Left ventricle myocardium inferior (tissue), 1 donor: ENCODE measurements at places on chromosomes 3 and 15. TPM values are rescaled to one million over a fixed set of nuclear protein-coding genes. Genes with fewer than 3 reads are reported as not detected.

Gene DUOXA2
- total RNA-seq: not detected

Gene FRMD5
- total RNA-seq: 62.4 TPM

Gene ERC2
- total RNA-seq: 0.99 TPM

Gene LRIG1
- total RNA-seq: 137 TPM

Gene ROPN1
- not detected for total RNA-seq

Gene GOLGA6D
- not detected for total RNA-seq

Gene PCOLCE2
- 74.3 TPM for total RNA-seq

DNA sequence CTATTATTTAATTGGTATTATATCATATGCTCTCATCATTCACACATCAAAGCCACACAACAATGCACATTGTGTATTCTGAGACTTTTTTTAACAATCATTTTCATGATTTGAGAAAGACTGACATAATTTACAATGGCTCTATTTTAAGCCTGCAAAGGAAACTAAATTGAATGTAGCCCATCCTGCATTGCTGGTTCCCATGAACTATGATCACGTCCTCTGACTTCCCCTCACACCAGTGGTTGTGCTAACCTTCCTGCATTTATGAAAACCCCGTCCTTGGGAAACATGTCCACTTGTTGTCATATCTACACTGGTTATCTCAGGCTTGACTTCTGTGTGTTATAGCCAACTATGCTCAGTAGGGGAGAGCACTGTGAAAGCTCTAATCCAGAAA, 546.2 kb downstream of the MECOM start:
- H3K27ac ChIP-seq: peak overlapping the region; percentile 74
- peaks cover 36% of the 10 kb centered on the region for H3K4me1 ChIP-seq
- H3K4me3 ChIP-seq: no peak overlapping the region
- DNase-seq: no peak
- peaks cover 15% of the 10 kb centered on the region for H3K36me3 ChIP-seq
- H3K27me3 ChIP-seq: no peaks in the 10 kb centered on the region

- H3K27ac ChIP-seq: peak overlapping the region; percentile 91
- DNase-seq: no peak
- no peak overlapping the region for H3K4me3 ChIP-seq
- no peaks in the 10 kb centered on the region for H3K27me3 ChIP-seq
- H3K4me1 ChIP-seq: peaks cover 54% of the 10 kb centered on the region
Observed at GRCh38 chr3:177356113-177356512, 158.8 kb upstream of the TBL1XR1 start.

GRCh38 chr3:20645340-20645739, 459.3 kb upstream of the SGO1 start:
- H3K4me3 ChIP-seq: no peak overlapping the region
- no peaks in the 10 kb centered on the region for H3K36me3 ChIP-seq
- no peaks in the 10 kb centered on the region for H3K27me3 ChIP-seq
- no peak overlapping the region for H3K27ac ChIP-seq

DNA sequence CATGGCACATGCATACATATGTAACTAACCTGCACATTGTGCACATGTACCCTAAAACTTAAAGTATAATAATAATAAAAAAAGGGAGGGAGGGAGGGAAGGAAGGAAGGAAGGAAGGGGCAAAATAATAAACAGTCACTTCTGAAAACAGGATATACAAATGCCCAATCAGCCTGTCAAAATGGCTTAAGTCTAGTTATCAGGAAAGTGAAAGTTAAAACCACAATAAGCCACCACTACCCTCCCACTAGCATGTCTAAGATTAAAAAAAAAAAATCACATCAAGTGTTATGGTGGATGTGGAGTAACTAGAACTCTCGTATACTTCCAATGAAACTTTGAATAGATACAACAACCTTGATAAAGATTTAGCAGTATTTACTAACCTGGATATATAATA, 145.6 kb upstream of the GMNC start:
- no peak overlapping the region for H3K4me3 ChIP-seq
- H3K27me3 ChIP-seq: no peaks in the 10 kb centered on the region
- H3K4me1 ChIP-seq: no peaks in the 10 kb centered on the region
- H3K27ac ChIP-seq: no peak overlapping the region
- no peak for DNase-seq

DNA sequence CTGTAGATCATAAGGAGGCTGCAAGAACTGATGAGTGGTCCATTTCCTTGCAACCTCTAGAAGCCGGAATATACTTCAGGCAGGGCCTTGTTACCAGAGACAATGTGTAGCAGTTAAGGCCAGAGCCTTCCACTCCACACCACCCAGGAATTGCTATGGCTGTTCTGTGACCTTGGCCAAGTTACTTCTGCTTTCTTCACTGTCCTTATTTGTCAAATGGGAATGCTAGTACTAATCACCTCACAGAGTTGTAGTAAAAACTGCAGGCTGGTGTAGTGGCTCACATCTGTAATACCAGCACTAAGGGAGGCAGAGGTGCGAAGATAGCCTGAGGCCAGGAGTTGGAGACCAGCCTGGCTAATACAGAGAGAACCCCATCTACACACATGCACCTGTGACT, 28.7 kb upstream of the RPN1 start:
- H3K4me3 ChIP-seq: no peak overlapping the region
- H3K27me3 ChIP-seq: no peaks in the 10 kb centered on the region
- H3K36me3 ChIP-seq: no peaks in the 10 kb centered on the region
- DNase-seq: no peak

DNA sequence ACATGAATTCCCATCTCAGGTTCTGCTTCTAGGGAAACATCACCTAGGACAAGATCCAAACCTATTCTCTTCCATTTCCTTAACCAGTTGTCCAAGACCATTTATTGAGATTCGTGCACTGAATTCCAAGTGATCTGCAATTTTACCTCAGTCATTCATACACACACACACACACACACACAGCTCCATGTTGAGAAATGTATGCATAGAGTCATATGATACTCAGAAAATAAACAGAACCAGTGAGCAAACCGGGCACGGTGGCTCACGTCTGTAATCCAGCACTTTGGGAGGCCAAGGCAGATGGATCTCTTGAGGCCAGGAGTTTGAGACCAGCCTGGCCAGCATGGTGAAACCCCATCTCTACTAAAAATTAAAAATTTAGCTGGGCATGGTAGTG, 6.1 kb upstream of the KPNA1 start:
- DNase-seq: no peak
- no peak overlapping the region for H3K4me3 ChIP-seq
- no peak overlapping the region for H3K27ac ChIP-seq
- no peaks in the 10 kb centered on the region for H3K4me1 ChIP-seq
- no peaks in the 10 kb centered on the region for H3K27me3 ChIP-seq

GRCh38 chr3:187922704-187923416, 177.6 kb upstream of the BCL6 start:
- no peak for DNase-seq
- no peaks in the 10 kb centered on the region for H3K4me1 ChIP-seq
- no peak overlapping the region for H3K27ac ChIP-seq
- H3K27me3 ChIP-seq: no peaks in the 10 kb centered on the region
- no peaks in the 10 kb centered on the region for H3K36me3 ChIP-seq
- H3K4me3 ChIP-seq: no peak overlapping the region

- peak overlapping the region; percentile 74 for H3K27ac ChIP-seq
- H3K4me3 ChIP-seq: no peak overlapping the region
- H3K4me1 ChIP-seq: peaks cover 64% of the 10 kb centered on the region
- peak; percentile 34 for DNase-seq
- H3K36me3 ChIP-seq: peaks cover 34% of the 10 kb centered on the region
Observed at GRCh38 chr3:172323894-172324610, 124.2 kb downstream of the GHSR start.

- H3K36me3 ChIP-seq: no peaks in the 10 kb centered on the region
- no peak overlapping the region for H3K4me3 ChIP-seq
- no peak for DNase-seq
Observed at GRCh38 chr15:89490081-89490813, 6.1 kb downstream of the RHCG start.

GRCh38 chr3:36784138-36784635, 19.8 kb upstream of the DCLK3 start:
- H3K27me3 ChIP-seq: no peaks in the 10 kb centered on the region
- no peak overlapping the region for H3K4me3 ChIP-seq
- no peaks in the 10 kb centered on the region for H3K36me3 ChIP-seq
- H3K4me1 ChIP-seq: peaks cover 8% of the 10 kb centered on the region

GRCh38 chr15:68032672-68033071, 21.4 kb upstream of the PIAS1 start:
- H3K4me1 ChIP-seq: peaks cover 8% of the 10 kb centered on the region
- no peaks in the 10 kb centered on the region for H3K27me3 ChIP-seq
- no peaks in the 10 kb centered on the region for H3K36me3 ChIP-seq
- no peak overlapping the region for H3K4me3 ChIP-seq
- no peak for DNase-seq

GRCh38 chr15:51833772-51834171, 4.3 kb downstream of the TMOD3 start:
- H3K4me3 ChIP-seq: no peak overlapping the region
- no peaks in the 10 kb centered on the region for H3K36me3 ChIP-seq
- H3K27ac ChIP-seq: no peak overlapping the region
- peaks cover 85% of the 10 kb centered on the region for H3K4me1 ChIP-seq
- no peak for DNase-seq

DNA sequence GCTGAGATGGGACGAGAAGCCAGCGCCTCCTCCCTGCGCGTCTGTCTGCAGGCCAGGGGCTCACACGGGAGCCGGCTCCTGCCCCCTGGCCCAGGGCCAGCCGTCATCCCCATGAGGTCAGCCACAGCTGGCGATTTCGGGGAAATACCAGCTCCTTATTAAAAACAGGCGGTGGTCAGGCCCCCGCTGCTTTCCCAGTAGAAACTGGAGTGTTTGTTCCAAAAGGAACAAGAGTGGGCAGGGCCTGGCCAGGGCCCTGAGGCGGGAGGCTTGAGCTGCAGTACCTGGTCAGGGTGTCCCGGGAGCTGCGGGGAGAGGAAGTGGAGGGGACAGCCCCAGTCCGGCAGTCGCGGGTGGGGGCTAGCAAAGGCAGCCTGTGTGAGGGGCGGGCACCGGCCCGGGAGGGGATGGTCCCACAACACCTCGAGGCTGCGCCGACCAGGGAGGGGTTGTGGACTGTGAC, 17.8 kb downstream of the MYL3 start:
- H3K4me3 ChIP-seq: peak overlapping the region; percentile 61
- H3K27me3 ChIP-seq: no peaks in the 10 kb centered on the region
- peak; percentile 80 for DNase-seq
- H3K27ac ChIP-seq: peak overlapping the region; percentile 95
- H3K4me1 ChIP-seq: peaks cover 46% of the 10 kb centered on the region
- peaks cover 11% of the 10 kb centered on the region for H3K36me3 ChIP-seq

DNA sequence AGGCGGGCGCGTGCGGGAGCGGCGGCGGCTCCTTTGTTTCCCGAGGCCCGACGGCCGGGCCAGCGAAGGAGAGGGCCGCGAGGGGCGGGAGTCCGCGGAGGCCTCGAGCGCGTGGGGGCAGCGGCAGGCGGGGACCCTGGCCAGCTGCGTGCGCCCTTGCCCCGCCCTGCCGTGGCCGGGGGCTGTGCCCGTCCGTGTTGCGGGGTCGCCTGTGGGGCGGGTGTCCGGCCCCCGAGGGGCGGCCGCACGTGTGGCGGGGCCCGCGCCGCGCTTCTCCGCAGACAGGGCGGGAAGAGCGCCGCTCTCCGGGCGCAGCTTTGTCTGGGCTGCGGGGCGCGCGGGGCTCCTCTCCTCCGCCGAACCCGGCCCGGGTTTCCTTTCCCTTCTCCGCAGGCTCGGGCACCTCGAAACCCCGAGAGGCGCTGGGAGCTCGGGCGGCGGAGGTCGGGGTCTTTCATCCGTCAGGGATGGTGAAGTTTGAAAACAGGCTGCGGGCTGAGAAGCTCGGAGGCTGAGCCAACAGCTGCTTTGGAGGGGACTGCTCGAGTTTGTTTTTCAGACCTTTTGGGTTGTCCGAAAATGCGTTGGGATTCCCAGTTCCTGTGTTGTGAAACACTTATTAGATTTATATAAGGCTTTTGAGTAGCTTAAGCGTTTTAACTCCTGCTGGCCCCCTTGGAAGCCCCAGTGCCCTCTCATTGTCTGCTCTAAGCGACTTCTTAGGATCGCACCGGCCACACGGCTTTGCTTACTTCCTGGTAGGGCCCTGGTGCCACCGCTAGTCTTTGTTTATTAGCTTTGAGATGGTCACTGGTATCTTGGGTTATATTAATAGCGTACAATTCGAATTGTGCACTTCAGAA, 817 bp downstream of the USP3 start:
- H3K27ac ChIP-seq: peak overlapping the region; percentile 99
- H3K4me3 ChIP-seq: peak overlapping the region; percentile 83
- H3K27me3 ChIP-seq: no peaks in the 10 kb centered on the region
- DNase-seq: peak; percentile 67

GRCh38 chr3:105345156-105345555, 21.6 kb upstream of the ALCAM start:
- H3K4me3 ChIP-seq: no peak overlapping the region
- DNase-seq: no peak

GRCh38 chr15:51536965-51537574, 85.5 kb downstream of the DMXL2 start:
- H3K4me3 ChIP-seq: no peak overlapping the region
- no peaks in the 10 kb centered on the region for H3K27me3 ChIP-seq
- no peak overlapping the region for H3K27ac ChIP-seq
- H3K36me3 ChIP-seq: peaks cover 6% of the 10 kb centered on the region
- no peaks in the 10 kb centered on the region for H3K4me1 ChIP-seq

GRCh38 chr3:156978481-156978961, 152.4 kb downstream of the LEKR1 start:
- H3K27ac ChIP-seq: no peak overlapping the region
- no peaks in the 10 kb centered on the region for H3K36me3 ChIP-seq
- no peak overlapping the region for H3K4me3 ChIP-seq
